ENCODE measurements at places on chromosomes 4 and X.

DNA sequence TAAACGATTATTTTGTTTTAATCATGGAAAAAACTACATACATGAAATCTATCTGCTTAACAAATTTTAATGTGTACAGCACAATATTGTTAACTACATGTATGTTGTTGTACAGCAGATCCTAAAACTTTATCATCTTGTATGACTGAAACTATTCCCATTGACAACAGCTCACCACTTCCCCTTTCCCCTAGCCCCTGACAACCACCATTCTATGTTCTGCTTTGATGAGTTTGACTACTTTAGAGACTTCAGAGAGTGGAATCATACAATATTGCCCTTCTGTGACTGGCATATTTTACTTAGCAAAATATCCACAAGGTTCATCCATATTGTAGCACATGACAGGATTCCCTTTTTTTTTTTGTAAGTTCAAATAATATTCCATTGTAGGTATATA, 185.9 kb downstream of the CFAP299 start:
- DNase-seq, result no peak

GRCh38 chr4:85807247-85807950, 332.4 kb downstream of the ARHGAP24 start:
- peak; percentile 97 for DNase-seq

GRCh38 chr4:175326796-175327195, 408.6 kb downstream of the ADAM29 start:
- no peak for DNase-seq

- no peak for DNase-seq
Measured at GRCh38 chr4:116618638-116619037, 466.7 kb downstream of the TRAM1L1 start.

- peak; percentile 31 for DNase-seq
Measured at GRCh38 chr4:112916868-112917267, 132.6 kb upstream of the ANK2 start.

GRCh38 chr4:3305610-3306371, 13.0 kb downstream of the RGS12 start:
- no peak for DNase-seq

GRCh38 chr4:169601016-169601771, 11.2 kb downstream of the NEK1 start:
- no peak for DNase-seq

- no peak for DNase-seq
Measured at GRCh38 chr4:153553819-153554170, 87.6 kb downstream of the TMEM131L start.

DNA sequence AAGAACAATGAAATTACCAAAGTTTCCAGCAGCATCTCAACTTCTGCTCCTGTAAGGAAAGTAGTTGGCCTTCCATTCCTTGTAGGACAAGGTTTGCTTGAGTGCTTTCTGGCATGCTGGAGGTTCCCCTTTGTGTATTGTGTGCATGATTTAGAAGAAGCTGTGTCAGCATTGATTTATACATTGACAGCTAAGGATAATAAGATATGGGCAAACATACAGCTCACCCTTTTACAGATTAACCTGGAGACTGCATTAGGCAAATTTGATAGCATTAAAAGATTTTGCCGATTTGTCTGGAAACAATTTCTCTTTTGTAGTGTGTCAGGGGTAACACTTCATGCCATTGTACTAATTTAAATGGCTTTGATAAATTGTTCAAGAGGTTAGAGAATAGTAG, 221.8 kb upstream of the PACRGL start:
- DNase-seq, result no peak

All from skeletal muscle cell (primary cell).